Cerebellar cortex (tissue), 1 donor: ENCODE measurements at places on chromosomes 12 and 14.

- no peak for DNase-seq
These were observed 81.4 kb upstream of the ARID2 start for GRCh38 chr12:45648070-45648469.

DNA sequence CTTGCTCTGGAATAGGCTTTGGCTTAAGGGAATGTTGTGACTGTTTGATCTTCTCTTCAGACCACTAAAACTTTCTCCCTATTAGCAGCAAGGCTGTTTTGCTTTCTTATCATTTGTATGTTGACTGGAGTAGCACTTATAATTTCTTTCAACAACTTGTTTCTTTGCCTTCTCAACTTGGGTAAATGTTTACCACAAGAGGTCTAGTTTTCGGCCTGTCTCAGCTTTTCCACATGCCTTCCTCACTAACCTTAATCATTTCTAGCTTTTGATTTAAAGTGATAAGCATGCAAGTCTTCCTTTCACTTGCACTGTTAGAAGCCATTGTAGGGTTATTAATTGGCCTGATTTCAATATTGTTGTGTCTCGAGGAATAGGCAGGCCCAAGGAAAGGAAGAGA is 126.7 kb upstream of the AEBP2 start:
- no peak for DNase-seq

- no peak for DNase-seq
These were observed 6.3 kb upstream of the CFAP54 start for GRCh38 chr12:96483116-96483515.

DNA sequence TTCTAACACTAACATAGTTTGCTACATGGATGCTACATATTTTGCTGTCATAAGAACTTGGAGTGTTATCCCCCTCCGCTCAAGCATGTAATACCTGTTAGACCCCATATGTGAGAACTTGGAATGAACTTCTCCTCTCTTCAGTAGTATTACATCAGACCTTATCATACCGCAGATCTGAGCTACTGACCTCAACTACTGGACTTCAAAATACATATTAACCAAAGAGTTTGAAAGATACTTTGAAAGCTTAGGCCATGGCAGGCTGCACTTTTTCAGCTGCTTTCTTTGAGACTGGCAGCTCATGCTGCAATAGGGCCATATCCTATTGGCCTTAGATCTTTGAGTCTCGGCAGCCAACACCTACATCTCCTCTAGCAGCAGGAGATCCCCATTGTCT is 74.8 kb downstream of the EEA1 start:
- no peak for DNase-seq

DNA sequence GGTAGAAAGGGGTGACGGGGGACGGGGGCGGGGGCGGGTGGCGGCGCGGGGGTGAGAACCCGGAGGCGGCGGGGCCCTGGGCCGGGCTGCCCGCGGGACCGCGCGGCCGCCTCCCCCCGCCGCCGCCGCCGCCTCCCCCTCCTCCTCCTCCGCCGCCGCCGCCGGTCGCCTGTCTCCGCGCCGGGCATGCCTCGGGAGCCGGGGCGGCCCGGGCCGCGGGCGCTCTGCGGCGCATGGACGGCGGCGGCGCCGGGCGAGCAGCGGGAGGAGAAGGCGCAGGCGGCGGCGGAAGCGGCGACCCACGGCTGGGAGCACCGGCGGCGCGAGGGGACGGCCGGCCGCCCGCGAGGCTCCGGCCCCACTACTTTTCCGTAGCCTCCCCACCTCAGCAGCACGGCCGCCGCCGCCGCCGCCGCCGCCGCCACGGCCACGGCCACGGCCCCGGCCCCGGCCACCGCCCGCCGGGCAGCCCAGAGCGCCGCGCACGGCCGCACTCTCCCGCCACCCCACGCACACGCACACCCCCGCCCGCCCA is at the start of gene NPAS3:
NPAS3 (plus strand) TSS at position 161 of the 535 bp plus-strand sequence.
- no peak for DNase-seq
